ENCODE measurements at places on chromosomes 12 and 14.

- DNase-seq = no peak
Observed at GRCh38 chr12:100017056-100017455, 32.3 kb upstream of the ANKS1B start.

DNA sequence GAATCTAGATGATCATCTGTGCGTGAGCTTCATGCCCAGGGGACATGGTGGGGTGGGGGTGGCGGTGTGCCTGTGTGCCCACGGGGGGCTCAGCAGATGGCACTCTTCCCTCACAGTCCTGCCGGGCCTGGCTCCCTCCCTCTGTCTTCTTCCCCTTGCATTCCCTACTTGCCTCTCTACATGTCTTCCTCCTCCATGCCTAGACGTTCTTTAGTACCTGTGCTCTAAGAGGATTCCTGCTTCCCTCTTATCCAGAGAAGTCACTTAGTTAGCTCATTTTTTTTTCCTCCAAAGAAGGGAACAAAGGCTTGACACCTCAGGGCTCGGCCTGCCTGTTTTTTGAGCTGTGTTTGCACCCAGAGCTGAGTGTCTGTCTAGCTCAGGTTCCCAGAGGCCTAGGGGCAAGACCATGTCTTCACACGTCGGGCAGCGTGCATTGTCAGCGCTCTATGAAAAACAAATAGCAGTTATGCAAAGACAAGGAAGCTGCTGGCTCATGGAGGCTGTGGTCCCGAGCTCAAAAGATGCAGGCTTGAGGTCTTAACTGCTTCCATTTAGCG is 48.8 kb downstream of the NINJ2 start:
- peak; percentile 43 for DNase-seq

DNA sequence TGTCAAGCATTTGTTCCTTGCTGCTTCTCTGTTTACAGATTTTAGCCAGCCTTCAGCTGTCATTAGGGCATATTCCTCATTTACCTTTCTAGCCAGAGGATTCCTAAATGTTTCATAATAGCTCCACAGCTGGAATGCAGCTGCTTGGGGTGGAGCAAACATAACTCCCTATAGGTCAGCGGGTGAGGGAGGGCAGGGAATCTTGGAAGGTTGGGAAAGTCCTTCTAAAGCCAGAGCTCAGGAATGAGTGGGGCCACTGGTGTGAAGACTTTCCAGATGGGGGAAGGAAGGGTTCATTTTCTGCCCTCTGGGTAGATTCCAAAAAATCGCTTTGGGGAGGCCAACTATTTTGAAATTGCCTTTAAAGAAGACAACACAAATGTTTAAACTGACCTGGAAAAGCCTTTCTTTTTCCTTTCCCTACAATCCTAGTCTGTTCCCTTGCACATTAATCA is 16.3 kb upstream of the IRF2BPL start:
- no peak for DNase-seq

DNA sequence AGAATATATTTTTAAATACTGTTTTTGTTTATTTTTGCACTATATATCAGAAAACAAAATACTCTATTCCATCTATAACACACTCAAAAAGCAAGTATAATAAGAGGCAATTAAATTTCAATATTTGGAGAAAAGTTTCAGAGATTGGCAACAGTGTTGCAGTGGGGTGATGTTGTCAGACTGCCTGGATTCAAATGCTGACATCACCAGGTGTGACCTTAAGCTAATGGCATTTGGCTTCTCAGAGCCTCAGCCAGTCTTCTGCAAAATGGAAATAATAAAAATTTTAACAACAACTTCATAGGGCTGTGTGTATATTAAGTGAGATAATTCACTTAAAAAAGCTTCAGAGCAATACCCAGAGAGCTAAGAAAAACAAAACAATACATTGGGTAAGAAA is 74.7 kb downstream of the TMTC1 start:
- no peak for DNase-seq

- DNase-seq = no peak
Observed at GRCh38 chr14:58099682-58100081, 52.3 kb downstream of the ARMH4 start.

DNA sequence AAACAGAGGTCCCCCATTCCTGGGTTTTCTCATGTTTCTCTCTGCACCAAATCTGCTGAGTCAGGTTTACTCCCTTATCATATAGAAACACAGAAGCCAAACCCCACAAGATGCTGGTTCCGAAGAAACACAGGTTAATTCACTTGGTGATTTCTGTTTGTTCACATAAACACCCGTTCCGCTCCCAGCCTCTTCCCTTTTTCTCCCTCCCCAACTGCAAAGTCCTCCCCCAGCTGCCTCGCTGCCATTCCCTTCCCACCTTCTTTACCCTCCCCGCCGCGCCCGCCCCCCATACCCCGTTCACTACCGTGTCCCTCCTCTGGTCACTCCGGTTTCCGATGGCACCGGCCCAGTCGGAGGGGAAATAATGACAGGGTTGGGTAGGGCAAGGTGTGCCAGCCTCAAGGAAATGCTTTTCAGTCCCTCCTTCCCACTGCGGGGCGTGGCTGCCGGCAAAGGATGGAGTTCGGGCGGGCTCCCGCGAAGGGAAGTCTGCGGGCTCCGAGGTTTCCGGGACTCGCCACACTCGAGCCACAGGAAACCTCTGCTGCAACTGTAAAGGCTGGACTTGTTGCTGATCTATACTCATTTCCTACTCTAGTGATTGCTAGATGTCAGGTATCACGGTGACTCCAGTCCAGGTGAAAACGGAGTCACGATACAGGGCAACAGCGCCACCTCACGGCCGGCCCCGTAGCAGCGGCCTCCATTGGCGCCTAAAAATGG is at the start of gene STYK1:
TSS of gene STYK1 (minus strand) at position 394 of the 726 bp plus-strand sequence. CDS start 39,434 bp downstream, outside the sequence.
- DNase-seq = peak; percentile 66

DNA sequence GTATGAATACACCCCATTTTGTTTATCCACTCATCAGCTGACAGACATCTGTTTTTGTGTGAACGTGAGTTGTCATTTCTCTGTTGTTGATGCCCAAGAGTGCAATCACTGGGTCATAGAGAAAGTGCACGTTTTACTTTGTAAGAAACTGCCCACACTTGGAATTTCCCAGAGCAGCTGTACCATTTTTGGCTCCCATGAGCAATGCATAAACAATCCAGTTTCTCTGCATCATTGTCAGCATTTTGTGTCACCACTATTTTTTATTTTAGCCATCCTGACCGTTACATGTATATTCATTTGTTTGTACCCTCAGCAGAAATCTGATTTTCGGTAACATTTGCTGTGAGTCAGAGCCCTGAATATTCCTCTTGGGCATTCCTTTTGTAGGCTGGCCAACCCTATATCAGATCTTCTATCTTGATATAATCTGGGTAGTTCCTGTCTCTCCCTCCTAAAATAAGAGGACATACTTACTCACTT is 62.7 kb downstream of the RBM19 start:
- no peak for DNase-seq

- no peak for DNase-seq
Observed at GRCh38 chr12:130041983-130042812, 120.1 kb upstream of the FZD10 start.

DNA sequence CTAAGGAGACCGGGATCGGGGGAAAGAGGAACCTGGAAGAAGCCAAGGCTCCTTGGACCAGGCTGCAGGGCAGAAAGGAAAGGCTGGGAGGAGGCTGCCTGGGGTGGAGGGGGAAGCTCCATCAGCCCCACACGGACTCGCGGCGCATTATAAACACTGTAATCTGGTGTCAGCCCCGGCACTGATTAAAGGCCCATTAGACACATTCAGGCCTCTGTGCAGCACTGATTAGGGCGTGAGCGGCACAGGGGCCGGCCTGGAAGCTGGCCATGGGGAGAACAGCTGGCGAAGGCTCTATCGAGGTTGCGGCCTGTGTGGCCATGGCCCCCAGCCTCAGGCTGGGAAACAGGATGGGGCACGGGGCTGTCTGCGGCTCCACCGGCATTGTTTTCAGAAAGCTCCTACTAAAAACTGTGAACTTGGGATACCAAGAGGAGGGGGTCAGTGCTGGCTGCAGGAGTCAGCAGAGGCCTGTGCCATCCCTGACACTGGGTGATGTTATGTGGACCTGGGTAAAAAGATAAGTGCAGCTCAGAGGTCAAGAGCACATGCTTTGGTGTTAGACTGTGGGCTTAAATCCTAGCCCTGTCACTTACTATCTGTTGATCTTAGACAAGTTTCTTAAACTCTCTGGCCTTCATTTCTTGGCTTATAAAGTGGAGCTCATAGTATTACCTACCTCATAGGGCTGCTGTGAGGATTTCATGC is 10.6 kb downstream of the ACVRL1 start:
- no peak for DNase-seq

DNA sequence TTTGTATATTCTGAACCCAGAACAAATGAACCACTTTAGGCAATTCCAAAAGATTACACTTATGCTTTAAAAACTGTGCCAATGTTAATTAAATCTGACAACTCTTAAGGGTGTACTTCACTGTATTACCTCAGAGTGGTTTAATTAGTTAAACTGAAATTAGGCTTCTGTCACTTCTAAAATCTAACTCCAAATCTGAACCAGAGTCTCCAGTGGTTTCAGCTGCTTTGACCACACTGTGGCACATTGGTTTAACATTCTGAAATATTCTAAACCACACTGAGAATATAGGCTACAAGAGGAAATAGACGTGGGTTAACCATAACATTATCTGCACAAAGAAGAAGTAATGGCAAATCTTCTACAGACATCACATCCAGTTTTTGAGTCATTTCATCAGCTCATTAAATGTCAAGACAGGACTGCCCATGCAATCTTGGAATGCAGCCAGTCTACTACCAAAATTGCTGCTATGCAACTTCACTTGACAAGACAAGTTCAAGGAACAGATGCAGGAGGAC is 94.8 kb downstream of the LRP6 start:
- DNase-seq = no peak

- no peak for DNase-seq
Observed at GRCh38 chr12:110615171-110615570, 1.2 kb downstream of the TCTN1 start.

- no peak for DNase-seq
Observed at GRCh38 chr14:32726516-32726915, 212.2 kb upstream of the NPAS3 start.

GRCh38 chr12:2959192-2959504 is at the start of gene TEAD4:
Gene TEAD4, plus strand, starts transcription at chr12:2959397.
- DNase-seq = no peak

DNA sequence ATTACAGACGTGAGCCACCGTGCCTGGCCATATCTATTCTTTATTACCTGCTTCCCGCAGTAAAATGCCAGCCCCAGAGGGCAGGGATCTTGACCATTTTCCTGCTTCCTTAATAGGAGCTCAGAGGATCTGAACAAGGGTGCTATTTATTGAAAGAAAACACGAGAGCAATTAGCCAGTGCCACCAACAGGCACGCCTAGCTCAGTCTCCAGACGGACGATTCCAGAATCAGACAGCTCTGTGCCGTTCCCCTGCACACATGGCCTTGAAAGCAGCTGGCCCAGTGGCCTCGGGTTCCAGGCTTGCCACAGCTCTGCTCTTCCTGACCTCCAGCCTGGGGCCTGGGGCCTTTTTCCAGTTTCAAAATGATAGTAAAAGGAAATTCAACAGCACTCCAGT is 135.2 kb upstream of the RFLNA start:
- DNase-seq = no peak

- DNase-seq = no peak
Observed at GRCh38 chr12:123164710-123165261, 13.9 kb upstream of the PITPNM2 start.

- no peak for DNase-seq
Observed at GRCh38 chr14:103257211-103257962, 76.7 kb upstream of the EIF5 start.

- DNase-seq = no peak
Observed at GRCh38 chr14:52354242-52354641, 40.1 kb downstream of the PTGER2 start.

DNA sequence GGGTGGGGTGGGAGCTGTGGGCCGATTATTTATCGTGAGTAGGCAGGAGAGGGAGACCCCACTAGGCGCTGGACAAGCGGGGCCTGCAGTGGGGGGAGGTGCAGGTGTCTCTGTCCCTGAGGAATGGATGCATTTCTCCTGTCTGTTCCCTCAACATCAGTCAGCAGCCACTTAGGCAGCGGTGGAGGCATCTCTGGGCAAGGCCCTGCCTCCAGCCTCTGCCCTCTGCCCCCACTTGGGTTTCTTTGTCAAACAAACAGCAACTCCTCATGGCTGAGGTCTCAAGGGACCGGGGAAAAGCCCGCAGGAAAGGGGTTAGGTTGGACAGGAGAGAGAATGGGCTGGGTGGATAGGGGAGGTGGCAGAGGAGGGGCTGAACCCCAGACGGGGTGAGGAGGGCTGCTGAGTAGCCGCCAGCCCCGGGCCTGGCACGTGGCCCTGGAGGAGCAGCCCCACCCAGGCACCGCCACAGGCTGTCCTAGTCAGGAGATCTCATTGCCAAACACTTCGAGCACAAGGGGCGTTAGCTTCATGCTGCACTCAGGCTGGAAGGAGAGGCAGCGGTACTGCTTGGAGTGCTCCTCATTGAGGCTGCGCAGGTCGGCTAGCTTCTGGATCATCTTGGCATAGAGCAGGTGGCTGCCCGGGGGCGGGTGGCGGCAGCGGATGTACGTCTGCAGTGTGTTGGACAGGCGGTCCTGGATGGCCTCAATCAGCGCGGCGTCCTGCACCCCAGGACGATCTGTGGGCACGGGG is 24.7 kb upstream of the HDAC7 start:
- DNase-seq = no peak

GRCh38 chr12:80622271-80622670 is 85.2 kb upstream of the MYF6 start:
- no peak for DNase-seq

DNA sequence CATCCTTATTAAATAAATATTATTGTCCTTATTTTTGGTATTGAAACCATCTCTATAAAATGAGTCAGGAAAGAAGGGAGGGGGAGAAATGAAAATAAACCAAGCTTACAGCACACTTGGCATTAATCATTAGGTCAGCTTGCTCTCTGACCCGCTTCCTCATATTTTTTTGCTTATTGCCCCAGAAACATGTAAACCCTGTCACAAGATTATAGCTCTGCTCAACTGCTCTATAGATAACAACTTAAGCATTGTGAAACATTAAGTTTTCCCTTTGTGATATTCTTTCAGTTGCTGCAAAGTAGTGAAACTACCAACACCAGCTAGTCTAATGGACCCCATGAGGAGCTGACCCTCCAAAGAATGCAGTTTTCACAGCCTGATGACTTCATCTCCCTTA is 819.5 kb downstream of the SLC16A7 start:
- no peak for DNase-seq

DNA sequence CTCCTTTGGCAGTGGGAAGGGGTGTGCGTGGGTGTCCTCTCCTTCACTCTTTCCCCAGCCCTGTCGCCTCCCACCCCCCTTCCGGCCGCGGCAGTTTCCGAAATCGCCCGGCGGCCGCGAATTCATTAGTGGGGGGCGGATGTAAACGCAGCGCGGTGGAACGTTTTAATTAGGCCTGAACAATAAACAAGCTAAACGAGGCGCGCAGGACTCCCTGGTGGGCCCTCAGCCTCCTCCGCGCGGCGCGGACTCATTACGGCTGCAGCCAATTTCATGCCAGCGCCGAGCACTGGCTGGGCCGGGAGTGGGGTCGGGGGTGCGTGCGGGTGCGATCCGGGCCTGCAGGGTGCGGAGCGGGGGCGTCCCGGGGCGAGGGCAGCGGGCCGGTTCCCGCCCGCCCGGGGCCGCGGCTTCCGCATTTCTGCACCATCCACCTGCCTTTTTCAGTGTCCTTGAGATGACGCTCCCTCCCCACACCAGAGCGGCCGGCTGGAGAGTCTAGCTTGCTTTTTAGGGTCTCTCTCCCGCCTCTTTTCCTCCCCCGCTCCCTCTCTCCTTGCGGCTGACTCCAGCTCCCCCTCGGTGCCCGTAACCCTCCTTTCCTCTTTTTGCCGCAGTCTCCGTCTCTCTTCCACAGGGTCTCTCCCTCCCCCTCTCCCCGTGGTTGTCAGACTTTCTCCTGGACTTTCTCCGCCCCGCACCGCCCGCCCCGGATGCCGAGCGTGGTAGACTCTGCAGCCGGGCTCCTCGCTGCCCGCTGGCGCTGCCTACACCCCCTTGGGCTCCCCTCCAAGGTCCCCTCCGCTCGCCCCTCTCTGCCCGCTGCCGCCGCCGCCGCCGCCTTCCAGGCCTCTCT is at the start of gene CISTR:
TSS of gene CISTR (minus strand) at position 644 of the 856 bp plus-strand sequence.
- DNase-seq = peak; percentile 31
